Activated T-helper 1 cell treated with anti-CD3 and anti-CD28 coated beads, Interleukin-12 subunit alpha, Interleukin-12 subunit beta, Interleukin-2, Interleukin-4 antibody, amounts not matched to agents 30 ng/mL and 10 ng/mL and 1 ng/mL, durations not matched to agents 14 hours and 24 hours and 36 hours (primary cell): ENCODE measurements at places on chromosomes 3 and 15.

DNA sequence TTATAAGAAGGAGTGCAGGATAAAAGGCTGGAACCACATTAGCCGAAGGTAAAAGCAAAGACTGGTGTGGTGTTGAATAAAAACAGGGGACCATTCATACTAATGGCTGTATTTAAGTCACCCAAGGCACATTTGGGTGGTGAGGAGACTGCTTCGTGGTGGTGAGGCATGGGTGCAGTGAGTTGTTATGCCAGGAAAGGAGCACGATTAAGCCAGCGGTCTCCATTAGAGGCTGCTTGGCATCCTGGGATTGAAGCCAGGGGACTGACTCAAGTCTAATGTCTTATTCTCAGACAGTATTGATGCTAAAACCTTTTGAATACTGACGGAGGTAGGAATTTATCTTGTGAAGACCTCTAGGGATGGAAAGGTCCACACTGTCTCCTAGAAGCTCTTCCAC lies 21.9 kb downstream of the FEM1B start:
- DNase-seq: no peak

DNA sequence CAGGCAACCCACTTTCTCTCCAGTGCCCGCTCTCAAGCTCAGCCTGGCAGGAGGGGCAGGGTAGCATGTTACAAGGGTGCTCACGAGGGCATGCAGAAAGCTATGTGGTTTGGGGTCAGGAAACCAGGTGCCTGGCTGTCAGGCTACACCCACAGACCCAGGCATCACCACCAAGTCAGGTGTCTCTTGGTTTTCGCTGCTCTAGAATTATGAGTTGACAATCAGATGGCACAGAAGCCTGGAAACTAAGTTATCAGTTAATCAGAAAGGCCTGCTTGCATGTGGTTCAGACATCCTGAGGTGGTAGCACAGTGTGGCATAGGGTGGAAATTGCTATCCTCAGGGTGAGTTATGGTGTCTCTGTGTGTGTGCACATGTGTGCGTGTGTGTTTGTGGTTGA lies 16.2 kb upstream of the CCR9 start:
- peak; percentile 27 for DNase-seq

DNA sequence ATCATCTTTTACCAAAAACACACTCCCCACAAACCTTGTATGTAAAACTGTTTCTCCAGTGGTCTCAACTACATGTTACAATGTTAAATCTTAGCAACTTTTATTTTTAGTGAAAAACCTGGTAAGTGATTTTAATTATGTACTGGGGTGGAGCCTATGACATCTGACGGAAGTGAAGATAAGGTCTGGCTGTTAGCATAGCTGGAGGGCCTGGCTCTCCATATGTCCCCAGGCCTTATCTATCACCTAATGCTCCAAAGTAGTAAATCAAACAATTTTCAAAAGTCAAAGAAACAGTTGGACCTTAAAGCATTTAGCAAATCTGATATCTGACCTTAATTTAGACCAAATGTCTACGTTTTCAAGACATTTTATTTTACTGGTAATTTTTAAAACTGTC lies 173.6 kb upstream of the SMAD3 start:
- no peak for DNase-seq

GRCh38 chr3:147191795-147192385 lies 214.5 kb downstream of the ZIC4 start:
- no peak for DNase-seq

- no peak for DNase-seq
Measured at GRCh38 chr15:45110256-45110820, 3.6 kb downstream of the DUOX2 start.

GRCh38 chr15:85837011-85837433 lies 42.3 kb upstream of the KLHL25 start:
- no peak for DNase-seq

DNA sequence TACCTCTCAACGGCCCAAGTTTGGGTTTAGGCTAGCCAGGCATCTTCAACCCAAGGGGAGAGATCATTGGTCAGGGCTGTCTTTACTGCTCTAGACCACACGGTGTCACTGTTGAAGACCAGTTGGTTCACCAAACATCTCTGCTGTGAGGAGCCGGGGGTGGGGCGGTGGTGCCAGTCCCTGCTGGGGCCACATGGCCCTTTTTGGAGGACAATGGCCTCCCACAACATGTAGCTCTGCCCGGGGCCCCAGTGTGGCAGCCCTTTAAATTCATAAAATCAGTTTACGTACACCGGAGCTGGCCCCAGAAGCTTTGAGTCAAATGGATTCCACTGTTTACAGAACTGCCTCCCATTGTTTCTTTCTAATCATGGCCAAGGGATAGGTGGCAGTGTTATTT lies 19.1 kb upstream of the TM4SF18 start:
- peak; percentile 4 for DNase-seq

- DNase-seq: no peak
Measured at GRCh38 chr3:144107923-144108322, 136.3 kb downstream of the DIPK2A start.

GRCh38 chr3:60131618-60132017 lies 1081.8 kb upstream of the CFAP20DC start:
- DNase-seq: no peak

DNA sequence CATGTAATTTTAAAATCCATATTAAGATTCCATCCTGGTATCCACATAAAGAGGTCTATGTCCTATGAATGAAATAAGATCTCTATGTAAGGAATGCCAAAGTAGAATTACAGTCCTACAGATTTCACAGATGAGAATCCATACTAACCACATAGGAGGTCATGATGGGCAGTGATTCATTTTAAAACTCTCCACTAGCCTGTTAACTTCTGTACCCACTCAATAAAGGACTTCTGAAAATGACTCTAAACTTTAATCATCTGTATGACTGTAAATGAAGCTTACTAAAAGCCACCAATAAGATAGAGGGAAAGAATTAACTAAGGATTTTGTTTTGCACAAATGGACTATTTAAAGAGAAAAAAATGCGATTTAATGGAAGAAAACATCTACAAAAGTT lies 28.7 kb downstream of the MORC1 start:
- DNase-seq: no peak

DNA sequence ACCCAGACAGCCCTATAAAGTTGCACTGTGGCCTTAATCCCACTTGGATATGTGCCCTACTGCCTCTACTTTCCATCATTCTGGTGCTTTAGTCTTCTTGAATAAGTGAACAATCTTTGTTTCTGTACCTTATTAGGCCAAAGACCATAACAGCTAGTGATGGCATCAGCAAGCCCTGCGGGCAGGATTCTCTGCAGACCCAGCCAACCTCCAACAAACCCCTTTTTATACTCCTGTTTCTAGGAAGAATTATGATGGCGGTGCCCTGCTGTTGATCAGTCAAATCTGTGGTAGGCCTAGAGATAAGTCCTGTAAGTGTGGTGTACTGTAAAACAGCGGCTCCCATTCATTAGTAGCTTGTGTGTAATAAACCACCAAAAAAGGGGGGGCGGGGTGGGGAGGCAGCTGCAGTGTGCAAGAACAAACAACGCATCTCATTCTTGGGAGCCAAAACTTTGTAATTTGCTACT lies 40.5 kb downstream of the SOX2 start:
- DNase-seq: no peak

DNA sequence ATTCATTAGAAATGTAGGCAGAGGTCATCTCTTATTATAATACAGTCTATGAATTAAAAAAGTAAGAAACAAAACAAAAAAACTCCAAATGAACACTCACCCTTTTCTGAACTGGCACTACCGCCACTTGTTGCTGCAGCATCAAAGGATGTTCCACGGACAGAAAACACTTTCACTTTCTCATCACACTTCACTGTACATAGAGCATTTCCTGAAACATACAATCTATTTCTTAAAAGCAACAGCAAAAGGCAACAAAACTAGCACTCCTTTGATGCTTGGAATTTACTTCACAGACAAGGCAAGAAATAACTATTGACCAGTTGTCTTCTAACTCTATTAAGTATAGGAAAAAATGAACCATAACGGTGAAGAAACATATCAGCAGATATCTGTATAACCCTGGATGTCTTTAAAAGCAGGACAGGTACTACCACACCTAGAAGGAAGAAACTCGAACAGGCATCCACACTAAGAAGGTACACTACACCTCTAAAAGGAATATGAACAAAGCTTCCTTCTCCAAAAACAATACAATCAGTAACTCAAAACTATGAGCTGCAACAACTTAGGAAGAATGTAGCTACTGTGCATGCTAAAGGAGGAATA lies 24.9 kb downstream of the ETFA start:
- no peak for DNase-seq

DNA sequence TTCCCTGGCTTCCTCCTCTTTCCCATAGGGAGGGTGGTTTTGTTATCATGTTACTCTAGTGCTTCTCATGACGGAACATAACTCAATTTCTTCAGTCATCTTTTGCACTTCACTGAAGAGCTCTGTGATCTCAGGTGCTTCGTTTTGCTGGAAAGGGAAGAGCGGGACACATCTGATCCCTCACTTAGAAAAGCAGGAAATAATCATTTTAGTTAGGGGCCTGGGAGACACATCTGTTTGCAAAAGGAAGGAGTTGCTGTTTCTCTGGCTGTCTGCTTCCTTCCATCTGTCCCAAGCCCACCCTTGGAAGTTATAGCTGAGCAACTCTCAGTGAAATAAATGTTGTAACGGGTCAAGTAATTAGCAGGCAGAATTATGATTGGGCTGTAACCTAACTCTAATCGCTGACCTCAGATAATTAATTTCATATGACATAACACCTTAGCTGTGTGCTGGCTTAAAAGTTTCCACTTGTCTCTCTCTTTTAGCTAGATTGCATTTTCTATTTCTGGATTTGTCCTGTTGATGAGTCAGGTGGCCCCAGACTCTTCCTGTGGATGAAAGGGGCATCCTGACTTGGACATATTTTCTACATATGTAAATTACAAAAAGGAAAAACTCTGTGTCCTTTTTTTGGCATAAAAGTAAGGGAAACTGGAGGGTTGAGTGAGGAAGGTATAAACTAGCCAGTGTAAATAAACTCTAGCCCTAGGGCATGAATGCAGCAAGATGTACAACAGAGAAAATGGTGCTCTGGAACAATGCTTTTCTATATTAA lies 11.0 kb upstream of the FILIP1L start:
- DNase-seq: no peak

DNA sequence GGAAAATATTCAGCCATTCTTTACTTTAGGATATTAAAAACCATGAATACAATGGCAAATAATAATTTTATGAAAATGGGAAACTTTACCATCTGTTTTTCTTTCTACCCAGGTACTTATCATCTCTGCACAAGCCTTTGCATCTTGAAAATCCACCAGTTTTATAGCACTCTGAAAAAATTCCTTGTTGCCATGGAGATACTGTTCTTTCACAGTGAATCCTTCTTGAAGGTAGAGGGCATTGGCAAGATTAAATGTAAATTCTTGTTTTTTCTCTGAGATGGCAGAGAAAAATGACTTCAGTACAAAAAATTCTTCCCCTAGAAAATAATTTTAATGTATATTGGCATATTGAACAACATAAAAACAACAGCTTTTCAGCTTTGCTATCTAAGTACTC lies 6.9 kb downstream of the SERPINI2 start:
- no peak for DNase-seq

GRCh38 chr15:68151277-68151676 lies 53.9 kb downstream of the CALML4 start:
- no peak for DNase-seq

- no peak for DNase-seq
Measured at GRCh38 chr3:174101244-174101643, 703.7 kb downstream of the NLGN1 start.

- no peak for DNase-seq
Measured at GRCh38 chr3:45116350-45116749, 29.8 kb downstream of the CDCP1 start.

GRCh38 chr15:61869656-61870055 lies 190.6 kb downstream of the VPS13C start:
- no peak for DNase-seq

GRCh38 chr3:138234401-138235179 lies 47.5 kb downstream of the ARMC8 start:
- DNase-seq: no peak

DNA sequence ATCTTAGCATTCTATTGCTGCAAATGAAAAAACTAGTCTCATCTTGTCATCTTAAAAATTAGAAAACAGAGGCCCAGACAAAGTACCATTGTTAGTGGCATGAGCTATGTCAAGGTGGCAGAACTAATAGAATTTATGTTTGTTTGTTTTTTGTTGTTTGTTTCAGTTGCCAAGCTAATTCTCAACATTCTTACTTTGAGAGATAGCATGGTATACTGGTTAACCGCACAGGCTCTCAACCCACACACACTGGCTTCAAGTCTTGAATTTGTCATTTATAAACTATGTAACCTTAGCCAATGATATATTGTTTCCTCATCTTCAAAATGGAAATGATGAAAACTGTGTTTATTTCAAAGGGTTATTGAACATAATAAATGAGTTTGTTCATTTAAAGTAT lies 367.6 kb upstream of the PLSCR5 start:
- DNase-seq: no peak
